ENCODE measurements at places on chromosomes 4 and X. TPM values are rescaled to one million over a fixed set of nuclear protein-coding genes. Genes with fewer than 3 reads are reported as not detected.

- no peak for DNase-seq
Observed at GRCh38 chr4:127868196-127868595, 12.5 kb upstream of the PLK4 start.

The CFI gene
- polyA plus RNA-seq, result 87.0 TPM

DNA sequence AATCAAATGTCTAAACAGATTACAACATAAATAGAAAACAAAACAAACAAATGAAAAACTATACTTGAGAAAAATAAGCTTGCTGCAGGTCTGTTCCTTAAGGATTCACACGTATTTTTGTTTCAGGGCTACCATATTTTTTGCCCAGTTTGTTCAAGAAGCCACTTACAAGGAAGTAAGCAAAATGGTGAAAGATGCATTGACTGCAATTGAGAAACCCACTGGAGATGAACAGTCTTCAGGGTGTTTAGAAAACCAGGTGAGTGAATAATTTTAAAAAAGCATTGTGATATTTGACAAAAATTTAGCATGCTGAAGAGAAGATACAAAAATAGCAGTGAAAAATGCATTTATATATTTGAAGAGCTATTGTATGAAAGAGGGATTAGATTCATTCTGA lies 2.0 kb downstream of the AFP start:
- no peak for DNase-seq

DNA sequence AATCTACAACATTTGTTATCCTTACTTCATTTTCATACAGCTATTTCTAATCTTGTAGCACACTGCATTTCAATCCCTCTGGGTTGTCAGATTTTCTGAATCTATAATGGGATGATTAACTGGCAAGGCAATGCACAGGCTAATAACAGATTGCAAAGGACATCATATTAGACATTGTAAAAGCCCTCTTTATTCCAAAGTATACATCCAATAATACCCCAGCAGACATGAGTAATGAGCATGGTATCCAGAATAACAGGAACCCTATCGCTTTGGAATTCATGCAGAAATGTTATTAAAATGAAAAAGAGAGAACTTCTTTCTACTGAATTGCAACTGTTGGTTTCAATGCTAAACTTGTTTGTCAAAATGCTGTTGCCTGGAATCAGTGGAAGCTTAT lies 122.9 kb downstream of the C4orf33 start:
- DNase-seq, result no peak

DNA sequence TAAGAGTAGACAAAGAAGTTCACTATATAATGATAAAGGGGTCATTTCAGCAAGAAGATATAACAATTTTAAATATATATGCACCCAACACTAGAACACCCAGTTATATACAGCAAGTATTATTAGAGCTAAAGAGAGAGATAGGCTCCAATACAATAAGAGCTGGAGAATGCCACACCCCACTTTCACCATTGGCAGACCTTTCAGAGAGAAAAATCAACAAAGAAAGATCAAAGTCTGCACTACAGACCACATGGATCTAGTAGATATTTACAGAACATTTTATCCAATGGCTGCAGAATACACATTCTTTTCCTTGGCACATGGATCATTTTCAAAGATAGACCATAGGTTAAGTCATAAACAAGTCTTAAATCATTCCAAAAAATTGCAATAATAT lies 479.7 kb upstream of the DIAPH2 start:
- no peak for DNase-seq

DNA sequence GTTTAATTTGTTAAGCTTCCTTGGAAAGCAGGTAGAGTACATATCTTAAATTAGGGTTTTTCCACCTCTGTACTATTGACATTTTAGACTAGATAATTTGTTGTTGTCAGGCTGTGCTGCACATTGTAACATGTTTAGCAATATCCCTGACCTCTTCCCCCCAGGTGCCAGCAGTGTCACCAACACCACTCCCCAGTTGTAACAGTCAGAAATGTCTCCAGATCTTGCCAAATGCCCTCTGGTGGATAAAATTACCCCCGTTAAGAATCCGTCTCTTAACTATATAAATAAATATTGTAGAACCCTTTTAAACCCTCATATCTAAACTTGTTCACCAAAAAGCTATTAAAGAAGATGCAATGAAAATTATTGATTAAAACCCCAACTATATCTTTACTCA lies 161.5 kb downstream of the ARHGAP6 start:
- no peak for DNase-seq

The GAGE12C gene
- not detected for polyA plus RNA-seq

DNA sequence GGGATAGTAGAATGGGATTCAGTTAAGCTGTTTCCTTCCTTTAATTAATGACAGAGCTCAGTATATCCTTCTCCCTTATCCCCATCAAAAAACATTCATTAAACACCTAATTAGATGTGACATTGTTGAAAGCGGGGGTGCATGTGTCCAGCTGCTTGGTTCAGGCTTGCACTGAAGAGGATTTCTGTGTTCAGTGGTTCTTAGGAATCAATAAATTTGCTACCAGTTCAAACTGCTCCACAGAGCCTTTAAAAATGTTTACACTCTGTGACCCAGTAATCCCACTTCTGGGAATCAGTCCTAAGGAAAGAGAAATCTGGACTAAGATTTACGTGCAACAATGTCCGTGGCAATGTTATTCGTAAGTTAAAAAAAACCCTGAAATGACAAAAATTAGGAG lies 7.2 kb upstream of the TMEM255A start:
- DNase-seq, result no peak

GRCh38 chrX:150848914-150849365 lies 49.5 kb downstream of the CD99L2 start:
- no peak for DNase-seq

The PAGE2 gene
- polyA plus RNA-seq, result not detected

DNA sequence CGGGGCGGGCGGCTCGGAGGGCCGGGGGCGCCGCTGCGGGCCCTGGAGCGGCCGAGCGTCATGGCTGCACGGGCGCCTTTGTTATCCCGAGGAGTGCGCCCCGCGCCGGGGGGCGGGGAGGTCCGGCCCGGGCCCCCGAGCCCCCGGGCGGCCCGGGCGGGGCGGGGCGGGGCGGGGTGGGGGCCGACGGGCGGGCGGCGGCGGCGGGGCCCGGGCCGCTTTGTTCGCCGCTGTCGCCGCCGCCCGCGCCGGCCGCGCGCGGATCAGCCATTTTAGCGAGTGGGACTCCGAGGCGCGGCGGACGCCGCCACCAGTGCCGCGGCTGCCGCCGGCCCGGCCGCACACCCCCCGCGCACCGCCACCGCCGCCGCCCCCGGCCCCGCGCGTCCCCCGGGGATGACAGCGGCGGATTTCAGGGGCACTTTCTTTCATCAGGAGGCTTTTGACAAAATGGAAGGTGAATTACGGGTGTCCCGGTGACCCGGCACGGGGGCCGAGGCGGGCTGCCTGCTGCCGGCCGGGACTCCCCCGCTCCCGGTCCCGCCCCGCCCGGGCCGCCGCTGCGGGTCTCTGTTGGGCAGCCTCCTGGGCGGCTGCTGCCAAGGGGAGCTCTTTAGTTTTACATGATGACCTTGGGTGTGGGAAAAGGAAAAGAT lies 1.2 kb downstream of the HMGB3 start:
- no peak for DNase-seq

The CDKN2AIP gene
- polyA plus RNA-seq, result 44.2 TPM

DNA sequence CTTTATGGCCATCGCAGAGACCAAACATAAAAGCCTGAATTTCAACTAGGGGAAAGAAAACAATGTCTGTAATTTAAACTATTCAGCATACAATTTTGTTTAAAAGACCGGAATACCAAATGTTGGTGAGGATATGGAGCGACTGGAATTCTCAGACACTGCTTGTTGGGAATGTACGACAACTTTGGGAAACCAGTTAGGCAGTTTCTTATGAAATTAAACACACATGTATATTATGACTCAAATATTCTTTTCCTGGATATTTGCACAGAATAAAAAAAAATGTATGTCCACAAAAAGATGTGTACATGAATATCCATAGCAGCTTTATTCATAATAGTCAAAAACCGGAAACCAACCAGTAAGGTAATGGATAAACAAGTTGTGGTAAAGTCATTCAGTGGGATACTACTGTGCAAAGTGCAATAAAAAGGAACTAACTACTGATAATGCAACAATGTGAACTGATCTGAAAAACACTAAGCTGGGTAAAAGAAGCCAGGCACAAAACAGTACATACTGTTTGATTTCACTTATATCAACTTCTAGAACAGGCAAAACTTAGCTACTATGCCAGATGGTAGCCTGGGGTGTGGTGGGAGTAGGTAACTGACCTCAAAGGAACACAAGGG lies 152.7 kb upstream of the FTHL17 start:
- no peak for DNase-seq

DNA sequence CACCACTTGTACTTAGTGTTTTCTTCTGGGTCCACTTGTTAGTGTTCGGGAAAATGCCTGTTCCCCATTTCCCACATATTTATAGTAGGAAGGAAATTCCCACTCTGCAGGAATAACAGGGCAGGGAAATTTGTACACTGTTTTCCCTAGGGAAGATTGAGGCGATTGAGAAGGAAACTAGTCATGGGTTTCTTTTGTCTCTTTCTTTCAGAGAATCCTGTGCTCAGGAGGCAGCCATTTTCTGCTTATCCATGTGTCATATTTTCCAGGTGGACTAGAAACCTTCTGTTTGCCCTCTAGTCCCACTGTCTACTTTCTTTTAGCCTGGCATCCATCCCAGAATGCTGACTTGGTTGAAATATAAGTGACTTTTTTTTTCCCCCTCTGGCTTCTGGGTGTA lies 299.1 kb upstream of the ANKRD50 start:
- DNase-seq, result no peak

GRCh38 chrX:703866-704265 lies 73.3 kb downstream of the SHOX start:
- no peak for DNase-seq

The RASGEF1B gene
- polyA plus RNA-seq, result 13.4 TPM

The FAM47B gene
- polyA plus RNA-seq, result not detected

The SEPSECS gene
- polyA plus RNA-seq, result 18.9 TPM

The SPIN2A gene
- 3.7 TPM for polyA plus RNA-seq

The LETM1 gene
- 17.2 TPM for polyA plus RNA-seq

The CT45A2 gene
- polyA plus RNA-seq, result not detected

DNA sequence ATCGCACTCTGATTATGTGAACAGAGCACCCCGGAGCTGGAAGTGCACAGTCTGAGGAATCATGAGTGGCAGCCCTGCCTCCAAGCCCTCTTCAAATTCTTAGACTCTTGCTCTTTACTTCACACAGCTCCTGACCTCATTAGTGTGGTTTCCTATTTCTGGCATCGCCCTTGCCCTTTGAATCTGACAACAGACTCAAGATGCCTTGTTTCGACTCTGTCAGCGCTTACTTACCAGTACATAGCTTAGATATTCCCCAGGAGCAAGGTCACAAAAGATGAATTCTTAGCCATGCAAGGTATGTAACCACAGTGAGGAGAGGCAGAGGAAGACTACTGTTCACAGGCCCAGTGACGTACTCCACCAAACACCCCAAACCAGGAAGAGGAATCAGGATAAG lies 167.2 kb downstream of the KDR start:
- DNase-seq, result no peak

- DNase-seq, result no peak
Observed at GRCh38 chr4:15498356-15498755, 28.7 kb downstream of the CC2D2A start.

GRCh38 chr4:2534904-2535375 lies 1.5 kb upstream of the FAM193A start:
- DNase-seq, result no peak

- no peak for DNase-seq
Observed at GRCh38 chr4:145868637-145869409, 69.8 kb downstream of the ZNF827 start.

- no peak for DNase-seq
Observed at GRCh38 chr4:125084608-125085007, 230.1 kb upstream of the FAT4 start.

The GAGE2A gene
- polyA plus RNA-seq, result not detected

DNA sequence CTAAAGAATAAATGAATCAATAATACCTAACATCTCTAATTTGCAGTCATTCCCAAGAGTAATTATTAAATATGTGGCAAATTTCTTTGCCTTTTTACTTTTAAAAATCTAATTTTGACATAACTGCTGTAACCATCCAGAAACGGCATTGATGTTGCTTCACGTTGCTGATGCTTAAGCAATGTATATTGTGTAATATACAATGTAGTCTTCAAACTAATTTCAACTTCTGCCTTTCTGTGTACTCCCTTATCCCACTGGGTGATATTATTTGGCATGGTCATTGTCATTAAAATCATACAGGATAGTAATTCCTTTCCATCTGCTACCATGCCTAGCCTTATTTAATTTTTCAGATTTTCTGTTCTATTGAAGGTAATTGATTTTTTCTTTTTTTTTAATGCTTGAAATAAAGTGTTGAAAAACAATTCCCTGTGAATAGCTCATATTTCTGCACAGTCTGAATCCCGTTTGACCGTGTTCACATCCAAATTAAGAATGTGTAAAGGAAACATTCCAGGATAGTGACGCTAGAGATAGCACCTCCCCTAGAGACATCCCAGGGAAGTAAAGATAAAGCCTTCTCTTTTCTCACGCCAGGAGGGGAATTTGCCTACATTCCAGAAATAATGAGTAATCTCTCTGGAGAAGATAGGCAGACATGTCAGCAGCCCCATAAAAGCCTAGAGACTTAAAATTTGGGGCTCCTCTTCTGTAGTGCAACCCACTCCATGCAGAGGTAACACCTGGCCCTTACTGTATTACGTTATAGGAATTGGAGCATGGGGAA lies 8.6 kb downstream of the FAM200B start:
- DNase-seq, result no peak

DNA sequence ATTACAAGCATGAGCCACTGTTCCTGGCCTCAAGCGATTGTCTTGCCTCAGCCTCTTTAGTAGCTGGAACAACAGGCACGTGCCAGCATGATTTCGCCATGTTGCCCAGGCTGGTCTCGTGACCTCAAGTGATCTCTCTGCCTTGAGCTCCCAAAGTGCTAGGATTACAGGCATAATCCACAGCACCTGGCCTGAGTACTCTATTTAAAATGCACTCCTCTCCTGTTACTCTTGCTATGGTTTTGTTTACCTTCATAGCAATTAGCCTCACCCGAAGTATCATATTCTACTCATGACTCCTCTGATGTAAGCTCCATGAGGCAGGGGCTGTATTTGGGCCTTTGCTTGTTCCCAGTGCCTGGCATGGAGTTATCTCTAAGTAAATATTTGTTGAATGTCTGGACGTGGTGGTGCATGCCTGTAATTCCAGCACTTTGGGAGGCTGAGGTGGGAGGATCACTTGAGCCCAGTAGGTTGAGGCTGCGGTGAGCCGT lies 92.5 kb upstream of the SLC34A2 start:
- DNase-seq, result no peak
